ENCODE measurements at places on chromosomes 2 and 18.

DNA sequence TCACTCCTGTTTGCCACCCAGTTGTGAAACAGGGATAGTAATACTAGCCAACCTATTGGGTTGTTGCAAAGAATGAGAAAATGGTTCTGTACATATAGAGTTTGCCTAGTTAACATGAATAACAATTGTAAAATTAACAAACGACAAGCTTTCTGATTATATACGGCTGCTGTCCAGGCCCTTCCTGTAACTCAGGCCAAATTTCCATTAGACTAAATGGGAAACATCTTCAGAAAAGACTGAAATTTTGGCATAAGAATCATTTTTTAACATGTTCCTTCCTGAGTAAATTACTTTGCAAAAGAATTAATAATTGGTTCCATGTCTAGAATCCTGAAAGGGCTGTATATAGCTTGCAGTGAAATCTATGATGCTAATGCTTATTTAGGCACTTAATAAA, 117.7 kb upstream of the SATB2 start:
- DNase-seq, result no peak

DNA sequence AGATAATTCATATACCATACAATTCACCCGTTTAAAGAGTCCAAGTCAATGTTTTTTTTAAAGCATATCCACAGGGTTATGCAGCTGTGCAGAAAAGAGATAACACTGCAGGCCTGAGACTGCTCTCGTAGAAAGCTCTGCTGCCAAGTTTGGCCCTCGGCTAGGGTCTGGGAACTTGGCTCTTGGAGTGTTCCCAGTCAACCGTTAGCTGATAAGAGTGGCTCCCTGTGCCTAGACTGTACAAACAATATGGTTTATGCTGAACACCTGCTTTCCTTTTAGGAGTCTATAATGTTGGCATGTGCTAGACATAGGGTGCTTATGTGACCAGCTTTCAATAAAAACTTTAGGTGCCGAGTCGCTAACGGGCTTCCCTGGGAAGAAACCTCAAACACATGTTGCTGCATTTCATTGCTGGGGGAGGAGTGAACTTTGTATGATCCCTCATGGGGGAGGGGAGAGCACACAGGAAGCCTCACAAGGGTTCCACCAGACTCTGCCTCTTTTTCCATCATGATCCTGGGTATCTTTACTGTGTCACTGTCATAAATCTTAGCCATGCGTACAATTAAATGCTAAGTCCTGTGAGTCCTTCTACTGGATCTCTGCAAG, 34.7 kb downstream of the RFX8 start:
- no peak for DNase-seq

GRCh38 chr2:64485961-64486360, 32.0 kb downstream of the LGALSL start:
- DNase-seq, result no peak

- DNase-seq, result peak; percentile 52
These were observed 23.0 kb downstream of the CDC42EP3 start for GRCh38 chr2:37648331-37649011.

All from activated CD4-positive, alpha-beta T cell treated with anti-CD3 and anti-CD28 coated beads, Interleukin-2, amount 50 U/mL, for 48 hours (primary cell).